Kasumi-1 (cell line): ENCODE measurements at places on chromosomes 4 and X.

DNA sequence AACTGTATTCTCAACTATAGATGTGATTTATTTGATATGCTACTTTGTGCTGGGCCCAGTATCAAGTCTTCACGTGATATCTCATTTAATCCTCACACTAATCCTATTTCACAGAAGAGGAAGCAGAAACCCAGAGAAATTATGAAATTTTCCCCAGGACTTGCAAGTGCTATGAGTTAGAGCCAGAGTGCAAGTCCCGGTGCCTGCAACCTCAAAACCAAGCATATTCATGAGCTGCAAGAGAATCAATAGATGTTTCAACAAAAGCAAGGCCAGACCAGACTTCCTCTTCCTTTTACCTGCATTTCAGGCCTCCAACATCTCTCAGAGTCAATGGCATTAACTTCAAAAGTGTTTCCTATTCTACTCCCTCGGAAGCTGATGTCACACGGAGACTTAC, 92.2 kb upstream of the GATB start:
- DNase-seq = peak; percentile 9

- peak; percentile 96 for DNase-seq
Observed at GRCh38 chr4:53688186-53688790, 97.0 kb upstream of the LNX1 start.

GRCh38 chrX:46575586-46575985, 2.0 kb downstream of the CHST7 start:
- no peak for DNase-seq

DNA sequence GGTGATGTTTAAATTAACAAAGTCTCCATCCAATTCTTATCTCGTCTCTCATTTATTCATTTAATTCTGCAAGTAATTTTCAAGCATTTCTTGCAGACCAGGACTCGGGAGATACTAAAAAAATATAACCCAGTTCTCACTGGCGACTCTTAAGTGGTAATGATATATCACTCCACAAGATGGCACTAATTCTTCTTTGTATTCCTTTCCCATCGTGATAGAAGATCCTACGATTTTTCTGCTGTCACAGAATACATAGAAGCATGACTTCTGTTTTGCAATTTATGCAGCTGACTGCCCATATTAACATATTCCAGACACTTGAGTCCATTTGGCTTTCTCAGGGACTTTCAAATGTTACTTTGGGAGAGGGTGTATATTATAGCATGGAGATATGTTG, 64.0 kb upstream of the FGF13 start:
- DNase-seq = peak; percentile 41
